Testis (tissue), 5 donors: ENCODE measurements at places on chromosomes 16 and 17. TPM values are rescaled to one million over a fixed set of nuclear protein-coding genes. Genes with fewer than 3 reads are reported as not detected.

The NOS2 gene
- polyA plus RNA-seq, result 0.53 TPM

The CDK12 gene
- polyA plus RNA-seq, result 60.3 TPM

The PKMYT1 gene
- polyA plus RNA-seq, result 119 TPM

The TP53TG3B gene
- polyA plus RNA-seq, result 24.1 TPM

The GPR139 gene
- not detected for polyA plus RNA-seq

The ZPBP2 gene
- polyA plus RNA-seq, result 224 TPM

The HSD17B2 gene
- polyA plus RNA-seq, result not detected

The PCGF2 gene
- 21.2 TPM for polyA plus RNA-seq

The KRTAP9-2 gene
- not detected for polyA plus RNA-seq

The BIRC5 gene
- 58.5 TPM for polyA plus RNA-seq

The PPY gene
- polyA plus RNA-seq, result 0.99 TPM

The UTS2R gene
- 0.32 TPM for polyA plus RNA-seq

The REXO5 gene
- 991 TPM for polyA plus RNA-seq

The PPP1R27 gene
- polyA plus RNA-seq, result 7.5 TPM

The SLC6A4 gene
- 1.7 TPM for polyA plus RNA-seq

The CDRT15 gene
- polyA plus RNA-seq, result 43.8 TPM

The APOBR gene
- 2.9 TPM for polyA plus RNA-seq

The CES1 gene
- 18.3 TPM for polyA plus RNA-seq

The CD79B gene
- 4.3 TPM for polyA plus RNA-seq

The USP31 gene
- 23.3 TPM for polyA plus RNA-seq

The ETV4 gene
- 1.6 TPM for polyA plus RNA-seq

The CLEC18A gene
- polyA plus RNA-seq, result 10.0 TPM
